ENCODE measurements at places on chromosomes 7 and 10.
A peak's percentile ranks its signal among the peaks of the same experiment; 100 is the strongest.

DNA sequence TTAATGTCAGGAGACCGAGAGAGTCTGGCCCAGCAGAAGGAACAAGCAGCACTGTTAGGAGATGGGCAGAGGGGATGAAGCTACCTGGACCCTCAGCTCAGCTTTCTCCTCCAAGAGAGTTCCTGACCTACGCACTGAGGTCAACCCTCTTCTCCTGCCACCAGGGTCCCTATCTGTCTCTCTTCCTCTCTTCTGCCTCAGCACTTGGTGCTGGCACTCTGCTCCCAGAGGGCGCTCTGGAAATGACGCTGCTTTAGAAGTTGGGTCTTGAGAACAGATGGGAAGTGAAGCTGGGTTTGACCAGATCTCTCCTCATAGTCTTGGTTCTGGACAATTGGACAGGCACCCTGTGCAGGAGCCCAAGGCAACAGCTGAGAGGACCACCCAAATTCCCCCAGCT lies 216.0 kb upstream of the AGK start:
- DNase-seq = no peak

DNA sequence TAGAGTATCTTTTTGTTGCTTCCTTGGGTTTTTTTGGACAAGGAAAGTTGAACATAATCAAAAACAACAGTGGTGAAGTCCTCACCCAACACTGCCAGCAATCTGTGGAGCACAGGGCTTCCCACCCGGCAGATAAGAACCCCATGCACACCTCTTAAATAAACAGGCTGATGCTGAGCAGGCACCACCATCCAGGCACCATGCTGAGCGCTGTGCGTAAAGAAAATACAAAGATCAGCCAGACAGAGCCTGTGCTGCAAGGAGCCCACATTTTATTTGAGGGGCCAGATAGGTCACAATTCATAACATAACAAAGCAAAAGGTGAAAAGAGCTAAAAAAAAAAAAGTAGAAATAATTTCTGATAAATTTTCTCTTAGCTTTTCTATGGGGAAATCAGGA lies 231.2 kb downstream of the PTPRN2 start:
- no peak for DNase-seq

GRCh38 chr7:158244873-158245723 lies 342.5 kb downstream of the PTPRN2 start:
- no peak for DNase-seq

DNA sequence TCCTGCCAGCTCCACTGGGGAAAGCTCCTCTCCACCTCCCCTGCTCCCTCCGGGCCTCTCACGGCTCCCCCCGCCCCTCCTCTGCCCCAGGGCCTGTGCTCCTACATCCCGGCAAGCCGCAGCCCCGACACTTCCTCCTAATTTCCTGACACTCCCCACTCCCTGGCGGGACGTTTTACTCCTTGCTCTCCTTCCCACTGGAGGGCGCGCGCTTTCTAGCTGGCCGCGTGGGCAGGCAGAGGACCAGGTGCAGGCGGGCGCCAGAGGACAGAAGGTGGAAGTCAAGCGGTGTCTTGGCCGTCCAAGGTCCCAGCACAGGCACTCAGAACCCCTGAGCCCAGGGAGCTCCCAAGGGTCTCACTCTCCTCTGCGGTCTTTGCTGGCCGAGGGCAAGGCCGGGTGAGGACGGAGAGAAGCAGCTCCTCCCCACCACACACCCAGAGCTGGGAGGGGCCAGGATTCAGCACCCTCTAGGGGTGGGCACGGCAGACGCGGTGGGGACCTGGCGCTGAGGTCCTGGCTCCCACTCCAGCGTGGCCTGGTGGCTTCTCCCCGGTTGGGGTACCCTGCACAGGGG lies 19.1 kb downstream of the ADAM8 start:
- peak; percentile 19 for DNase-seq

DNA sequence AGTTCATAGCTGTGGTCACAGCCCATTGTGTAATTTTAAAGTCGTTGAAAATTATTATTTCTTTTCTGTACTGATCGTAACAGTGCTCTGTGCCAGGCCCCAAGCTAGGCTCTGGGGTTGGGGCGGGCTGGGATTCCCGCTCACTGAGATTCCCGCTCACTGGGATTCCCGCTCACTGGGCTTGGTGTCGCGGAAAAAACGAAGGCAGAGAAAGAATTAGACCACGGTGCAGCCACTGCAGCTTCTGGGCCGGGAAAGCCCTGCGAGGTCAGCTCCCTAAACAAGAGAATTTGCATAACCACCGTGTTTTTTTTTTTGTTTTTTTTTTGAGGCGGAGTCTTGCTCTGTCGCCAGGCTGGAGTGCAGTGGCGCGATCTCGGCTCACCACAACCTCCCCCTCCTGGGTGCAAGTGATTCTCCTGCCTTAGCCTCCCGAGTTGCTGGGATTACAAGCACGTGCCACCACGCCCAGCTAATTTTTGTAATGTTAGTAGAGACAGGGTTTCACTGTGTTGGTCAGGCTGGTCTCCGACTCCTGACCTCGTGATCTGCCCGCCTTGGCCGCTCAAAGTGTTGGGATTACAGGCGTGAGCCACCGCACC lies 31.2 kb downstream of the FOXK1 start:
- peak; percentile 88 for DNase-seq

DNA sequence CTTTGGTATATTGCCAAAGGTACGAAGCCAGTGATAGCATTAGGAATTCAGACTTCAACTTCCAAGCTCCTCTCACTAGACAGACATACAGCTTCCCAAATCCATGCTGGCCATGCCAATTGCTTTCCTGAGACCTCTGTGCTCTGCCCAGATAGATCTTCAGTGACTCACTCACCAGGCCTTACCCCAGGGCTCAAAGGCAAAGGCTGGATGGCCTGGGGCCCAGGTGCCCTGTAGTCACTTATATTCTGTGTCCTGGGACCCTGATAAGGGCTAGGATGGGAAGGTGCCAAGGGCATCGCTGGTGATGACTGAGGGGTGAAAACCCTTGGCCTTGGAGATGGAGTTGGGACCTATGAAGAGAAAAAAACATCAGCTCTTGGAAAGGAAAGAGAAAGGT lies 27.7 kb downstream of the WNT8B start:
- no peak for DNase-seq

Measured in AG10803 (cell line).